ENCODE measurements at places on chromosomes 5 and 9. TPM values are rescaled to one million over a fixed set of nuclear protein-coding genes. Genes with fewer than 3 reads are reported as not detected.

DNA sequence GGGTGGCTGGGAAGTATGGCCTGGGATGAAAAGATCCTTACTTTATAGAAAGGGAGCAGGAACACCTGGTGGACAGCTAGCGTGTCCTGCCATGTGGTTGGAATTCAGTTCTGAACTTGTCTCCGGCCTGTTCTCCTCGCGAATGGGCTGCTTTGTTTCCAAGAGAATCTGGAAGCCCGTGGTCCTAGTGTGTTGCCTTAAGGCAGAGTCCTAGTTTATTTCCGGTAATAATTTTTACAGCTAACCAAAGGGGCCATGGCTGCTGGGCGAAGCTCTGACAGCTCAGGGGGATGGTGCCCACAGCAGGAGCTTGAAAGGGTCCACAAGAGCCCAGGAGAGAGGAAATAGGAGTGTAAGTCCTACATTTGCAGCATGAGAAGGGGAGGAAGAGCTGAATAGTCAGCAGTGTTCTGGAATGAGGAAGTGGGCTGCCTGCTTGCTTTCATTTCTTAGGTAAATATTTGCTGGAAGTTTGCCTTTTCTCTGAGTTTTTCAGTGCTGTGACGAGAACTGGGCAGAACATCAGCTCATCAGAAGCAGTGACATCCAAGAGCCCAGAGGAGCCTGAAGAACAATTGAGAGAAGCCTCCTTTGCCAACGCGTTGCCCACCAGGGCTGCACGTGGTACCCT lies 13.1 kb upstream of the IGFBPL1 start:
- no peak for DNase-seq

The CATSPER3 gene
- total RNA-seq = 0.70 TPM

GRCh38 chr5:149153751-149154610 lies 12.7 kb downstream of the ABLIM3 start:
- DNase-seq = no peak

The OR1Q1 gene
- not detected for total RNA-seq

DNA sequence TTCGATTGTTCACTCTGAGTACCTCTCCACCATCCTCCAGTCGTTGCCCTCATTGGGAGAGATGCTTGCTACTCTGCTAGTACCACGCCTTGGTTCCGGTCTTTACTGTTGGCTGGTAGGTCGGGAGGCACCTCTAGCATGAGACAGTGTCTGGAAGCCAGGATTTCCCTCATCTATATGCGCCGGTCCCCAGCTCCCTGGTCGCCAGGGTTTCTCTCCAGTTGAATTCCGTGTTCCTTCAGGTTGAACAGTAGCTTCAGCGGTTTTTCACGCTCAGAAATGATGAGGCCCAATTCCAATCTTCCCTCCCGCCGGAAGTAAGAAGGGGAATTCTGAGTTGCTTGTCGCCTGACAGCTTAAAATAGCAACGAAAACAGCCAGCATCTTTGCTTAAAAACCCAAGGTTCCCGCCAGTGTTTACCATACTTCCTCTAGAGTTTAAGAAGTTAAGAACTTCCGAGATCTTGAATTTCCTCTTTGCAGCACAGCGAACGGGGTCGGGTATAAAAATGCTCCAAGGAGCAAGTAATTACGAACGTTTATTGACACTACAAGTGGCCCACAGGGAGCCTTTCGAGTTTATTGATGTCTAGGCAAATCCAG lies 1.3 kb upstream of the ST8SIA4 start:
- DNase-seq = peak; percentile 28

DNA sequence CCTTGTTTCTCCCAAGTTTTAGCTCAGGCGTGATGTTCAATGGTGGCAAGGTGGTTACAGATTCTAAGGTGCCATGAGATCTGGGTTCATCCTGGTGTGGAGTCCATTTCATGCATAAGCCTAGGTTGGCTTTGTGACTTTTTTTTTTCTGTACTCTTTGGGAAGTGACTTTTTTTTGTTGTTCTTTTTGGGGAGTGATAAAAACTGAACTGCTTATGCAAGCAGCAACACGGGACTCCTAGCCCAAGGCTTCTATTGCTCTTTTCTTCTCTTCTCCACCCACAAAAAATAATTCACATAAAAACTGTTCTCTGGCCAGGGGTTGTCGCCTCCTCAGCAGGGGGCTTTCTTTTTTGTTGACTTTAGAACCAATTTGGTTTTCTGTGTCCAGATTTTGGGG lies 15.4 kb downstream of the STC2 start:
- no peak for DNase-seq

The SOHLH1 gene
- total RNA-seq = not detected

DNA sequence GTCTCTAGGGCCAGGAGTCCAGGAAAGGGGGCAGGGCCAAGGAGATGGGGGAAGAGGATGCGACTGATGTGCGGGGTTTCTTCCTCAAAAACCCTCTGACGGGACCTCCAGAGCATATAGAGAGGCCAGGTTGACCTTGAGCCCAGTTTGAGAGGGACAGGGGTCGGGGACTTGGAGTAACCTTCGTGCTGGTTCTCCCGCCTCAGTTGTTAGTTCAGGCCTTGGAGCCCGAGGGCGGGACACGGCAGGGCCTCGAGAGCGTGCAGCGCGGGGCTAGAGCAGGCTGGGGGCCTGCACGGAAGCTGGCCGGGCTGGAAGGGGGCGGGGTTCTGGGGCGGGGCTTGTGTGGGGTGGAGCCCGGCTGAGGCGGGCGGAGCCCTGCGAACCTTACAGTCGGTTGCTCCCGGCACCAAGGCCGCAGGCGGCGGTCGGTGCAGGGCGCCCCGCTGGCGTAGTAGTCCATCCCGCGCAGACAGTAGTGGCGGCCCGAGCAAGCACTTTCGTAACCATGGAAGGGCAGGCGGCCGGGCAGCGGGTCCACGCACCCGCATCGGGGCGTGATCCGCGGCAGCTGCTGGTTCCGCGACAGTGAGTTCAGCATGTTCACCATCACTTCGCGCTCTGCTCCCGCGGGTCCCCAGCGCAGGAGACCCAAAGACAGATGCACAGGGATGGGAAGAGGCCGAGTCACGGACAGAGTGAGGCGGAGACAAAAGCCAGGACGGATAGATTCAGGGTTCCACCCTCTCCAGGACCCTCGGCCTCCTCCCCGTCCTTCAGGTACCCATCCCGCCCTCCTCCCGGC lies 4.0 kb upstream of the MYORG start:
- peak; percentile 79 for DNase-seq

DNA sequence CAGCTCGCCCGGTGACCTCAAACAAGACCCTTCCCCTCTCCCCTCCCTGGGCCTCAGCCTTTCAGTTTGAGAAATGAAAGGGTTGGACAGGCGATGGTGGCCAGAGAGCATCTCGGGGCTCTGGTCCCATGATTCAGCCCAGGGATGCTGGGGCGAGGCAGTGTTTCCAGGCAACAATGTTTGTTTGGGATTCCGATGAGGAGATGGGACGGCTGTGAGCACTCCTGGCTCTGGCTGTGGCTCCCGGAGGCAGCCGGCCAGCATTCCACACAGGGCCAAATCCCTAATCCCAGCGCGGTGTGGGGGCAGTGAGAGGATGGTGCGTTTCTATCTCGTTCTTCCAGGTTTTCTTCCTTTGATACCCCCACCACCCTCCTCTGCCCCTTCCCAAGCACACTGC lies 66.0 kb downstream of the HMCN2 start:
- peak; percentile 63 for DNase-seq

The SEMA5A gene
- 33.8 TPM for total RNA-seq

DNA sequence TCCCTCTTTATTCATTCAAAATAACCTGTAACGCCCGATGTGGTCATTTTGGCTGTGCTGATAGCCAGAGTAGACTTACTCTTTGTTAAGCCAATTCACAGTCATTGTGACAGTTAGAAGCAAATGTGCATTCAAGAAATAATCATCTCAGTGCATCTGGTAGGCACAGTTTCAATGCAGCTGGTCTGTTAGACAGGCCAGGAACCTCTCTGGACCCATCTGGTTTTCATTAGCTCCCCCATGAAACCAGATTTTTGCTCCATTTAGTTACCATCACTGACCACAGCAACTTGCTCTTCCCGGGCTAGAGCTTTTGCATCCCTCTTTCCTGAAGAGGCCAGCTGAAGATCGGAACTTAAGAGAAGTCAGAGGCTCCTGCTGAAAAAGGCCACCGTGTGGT lies 284.2 kb downstream of the NSG2 start:
- no peak for DNase-seq

The NOL6 gene
- 20.3 TPM for total RNA-seq

DNA sequence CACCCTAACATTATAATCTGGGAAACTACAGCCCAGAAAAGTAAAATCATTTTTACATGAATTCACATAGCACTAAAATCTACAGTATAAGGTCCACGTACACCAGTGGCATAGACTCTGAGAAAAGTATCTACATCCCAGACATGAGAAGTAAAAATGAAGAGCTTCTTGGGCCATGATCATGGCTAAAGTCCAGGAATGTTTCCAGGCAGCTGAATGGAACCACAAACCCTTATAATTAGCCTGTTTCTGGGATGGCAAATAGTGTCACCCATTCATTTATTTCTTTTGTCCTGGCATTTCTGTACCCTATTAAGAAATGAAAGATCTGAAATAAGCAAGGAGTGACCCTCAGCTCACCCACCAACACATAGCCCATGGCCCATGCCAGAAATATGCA lies 217.9 kb downstream of the SPOCK1 start:
- no peak for DNase-seq
